ENCODE measurements at places on chromosomes 6 and 20.

GRCh38 chr6:13917141-13917540 is 7.6 kb upstream of the RNF182 start:
- DNase-seq = no peak

- DNase-seq = no peak
These were observed 1017.4 kb upstream of the MANEA start for GRCh38 chr6:94559829-94560537.

DNA sequence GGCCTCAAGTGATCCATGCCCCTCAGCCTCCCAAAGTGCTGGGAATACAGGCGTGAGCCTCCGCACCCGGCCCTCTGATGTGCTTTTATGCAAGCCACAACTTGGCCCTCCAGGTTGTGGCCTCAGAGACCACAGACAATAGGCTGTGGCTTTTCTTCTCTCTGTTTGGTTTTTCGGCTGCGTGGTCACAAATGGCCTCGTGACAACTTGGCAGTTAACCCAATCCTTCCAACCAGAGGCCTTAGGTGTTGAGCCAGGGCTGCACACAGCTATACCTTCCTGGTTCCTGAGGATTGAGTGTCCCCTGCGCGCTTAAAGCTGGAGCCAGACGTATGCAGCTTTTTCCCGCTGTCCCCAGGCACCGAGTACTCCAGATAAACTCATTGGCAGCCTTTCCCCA is 6.3 kb upstream of the TGM3 start:
- DNase-seq = no peak

GRCh38 chr6:5423251-5423650 is 161.9 kb downstream of the FARS2 start:
- no peak for DNase-seq

DNA sequence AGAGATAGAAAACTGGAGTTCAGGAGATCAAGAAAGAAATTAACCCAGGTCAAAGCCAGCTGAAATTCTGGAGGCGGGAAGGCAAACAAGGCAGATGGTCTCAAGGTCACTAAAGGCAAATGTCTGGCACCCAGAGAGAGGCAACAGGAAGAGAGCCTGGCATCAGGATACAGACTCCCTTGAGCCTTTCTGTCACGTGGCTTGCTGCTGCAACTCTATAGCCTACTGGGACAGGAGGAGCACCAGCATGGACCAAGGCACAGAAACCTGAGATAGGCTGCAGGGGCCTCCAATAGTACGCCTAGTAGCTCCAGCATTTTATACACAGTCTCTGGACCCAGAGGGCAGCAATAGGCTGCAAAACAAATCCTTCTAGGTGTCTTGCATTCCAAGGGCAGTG is 75.1 kb downstream of the SEL1L2 start:
- DNase-seq = no peak

DNA sequence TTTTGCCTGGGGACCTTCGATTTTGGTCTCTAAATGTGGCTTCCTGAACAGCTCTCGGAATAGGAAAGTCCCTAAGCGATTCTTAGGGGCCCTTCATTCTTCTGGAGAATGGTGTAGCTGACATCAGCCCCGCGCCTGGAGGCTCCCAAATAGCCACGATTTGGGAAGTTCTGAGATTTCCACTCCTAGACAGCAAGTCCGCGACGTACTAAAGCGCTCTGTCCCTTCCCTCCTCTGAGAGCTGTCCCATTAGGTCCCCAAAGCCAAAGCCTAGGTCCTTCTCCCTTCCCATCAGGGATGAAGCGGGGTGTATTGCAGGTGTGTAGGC is 756 bp downstream of the MOXD1 start:
- no peak for DNase-seq

DNA sequence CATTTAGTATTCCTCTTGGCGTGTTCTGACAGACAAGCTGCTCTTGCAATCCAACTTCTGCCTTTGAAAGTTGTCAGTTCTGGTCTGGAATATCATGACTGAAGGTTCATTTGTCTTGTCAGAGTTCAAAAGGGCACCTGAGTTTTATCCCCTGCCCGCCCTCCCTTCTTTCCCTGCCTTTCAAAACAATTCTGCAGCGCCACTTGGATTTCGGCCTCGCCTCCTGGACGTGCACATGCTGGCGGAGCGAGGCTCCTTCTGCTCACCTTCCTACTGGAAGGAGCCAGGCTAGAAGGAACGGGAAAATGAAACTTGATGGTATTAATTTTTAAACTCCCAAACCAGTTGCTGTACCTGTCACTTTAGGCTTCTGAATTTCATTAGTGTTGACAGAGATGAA is 55.7 kb upstream of the HDGFL1 start:
- DNase-seq = no peak

DNA sequence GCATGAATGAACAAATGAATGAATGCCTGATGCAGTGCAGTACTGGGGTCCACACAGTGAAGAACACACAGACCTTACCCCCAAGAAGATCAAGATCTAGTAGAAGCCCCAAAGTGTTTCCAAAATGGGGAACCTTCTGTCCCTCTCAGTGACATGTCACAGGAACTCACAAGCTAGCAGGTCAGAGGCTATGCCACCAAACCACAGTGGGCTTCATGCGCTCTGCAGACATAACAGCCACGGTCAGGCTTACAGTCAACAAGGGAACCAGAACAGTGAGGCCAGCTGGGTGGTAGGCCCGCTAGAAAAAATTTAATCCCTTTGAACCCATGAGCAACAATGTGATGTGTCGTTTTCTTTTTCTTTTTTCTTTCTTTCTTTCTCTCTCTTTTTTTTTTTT is 20.2 kb upstream of the ARFGEF2 start:
- no peak for DNase-seq

GRCh38 chr6:139204978-139205377 is 70.1 kb downstream of the HECA start:
- no peak for DNase-seq

DNA sequence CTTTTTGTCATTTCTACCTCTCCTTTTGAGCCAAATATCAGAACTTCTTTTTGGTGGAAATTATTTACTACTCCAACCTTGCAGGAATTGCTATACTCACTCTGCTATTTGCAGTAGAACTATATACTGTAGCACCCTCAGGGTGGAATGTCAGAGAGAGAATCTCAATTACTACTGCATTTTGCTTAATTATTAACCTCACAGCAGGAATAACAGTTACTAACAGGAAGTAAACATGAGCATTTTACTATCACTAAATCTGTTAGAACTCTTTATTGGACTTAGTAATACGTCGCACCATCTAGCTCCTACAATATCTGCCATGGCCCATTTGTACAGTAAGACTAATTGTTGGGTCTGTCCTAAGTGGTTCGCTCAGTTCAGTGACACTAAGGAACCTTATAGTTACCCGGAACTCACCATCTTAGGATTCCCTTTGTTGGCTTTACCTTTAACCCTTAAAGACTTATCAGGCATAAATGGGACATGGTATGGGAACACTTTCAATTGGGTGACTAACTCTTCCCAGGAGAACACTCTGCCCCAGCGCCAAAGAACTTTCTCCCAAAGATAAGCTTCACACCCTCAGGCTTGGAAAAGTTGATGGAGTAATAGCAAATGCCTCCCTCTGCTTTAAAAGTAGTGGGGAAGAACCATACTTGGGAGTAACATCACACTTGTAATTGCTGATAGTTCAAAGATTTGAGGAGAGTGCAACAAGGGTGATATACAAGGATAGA is 38.8 kb downstream of the PLN start:
- no peak for DNase-seq

GRCh38 chr6:157831018-157831369 is 7.9 kb downstream of the SNX9 start:
- DNase-seq = no peak

DNA sequence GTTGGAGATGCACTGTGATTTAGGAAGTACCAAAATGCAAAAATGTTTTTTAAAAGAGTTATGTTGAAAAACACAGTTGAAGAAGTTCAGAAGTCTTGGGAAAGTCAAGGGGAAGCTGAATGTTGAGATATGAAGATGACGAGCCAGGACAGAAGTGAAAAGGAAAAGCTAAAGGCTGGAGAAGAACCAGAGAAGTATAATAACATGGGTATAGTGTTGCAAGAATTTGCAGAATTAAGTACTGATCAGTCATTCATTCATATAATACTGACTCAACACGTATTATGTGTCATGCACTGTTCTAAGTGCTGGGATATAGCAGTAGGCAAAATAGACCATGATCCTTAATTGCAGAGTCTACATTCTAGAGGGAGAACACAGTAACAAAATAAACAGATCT is 432.8 kb downstream of the CDC5L start:
- no peak for DNase-seq

- DNase-seq = no peak
These were observed 42.1 kb upstream of the FAM83D start for GRCh38 chr20:38883981-38884733.

- DNase-seq = no peak
These were observed 125.1 kb upstream of the HS3ST5 start for GRCh38 chr6:114467931-114468330.

DNA sequence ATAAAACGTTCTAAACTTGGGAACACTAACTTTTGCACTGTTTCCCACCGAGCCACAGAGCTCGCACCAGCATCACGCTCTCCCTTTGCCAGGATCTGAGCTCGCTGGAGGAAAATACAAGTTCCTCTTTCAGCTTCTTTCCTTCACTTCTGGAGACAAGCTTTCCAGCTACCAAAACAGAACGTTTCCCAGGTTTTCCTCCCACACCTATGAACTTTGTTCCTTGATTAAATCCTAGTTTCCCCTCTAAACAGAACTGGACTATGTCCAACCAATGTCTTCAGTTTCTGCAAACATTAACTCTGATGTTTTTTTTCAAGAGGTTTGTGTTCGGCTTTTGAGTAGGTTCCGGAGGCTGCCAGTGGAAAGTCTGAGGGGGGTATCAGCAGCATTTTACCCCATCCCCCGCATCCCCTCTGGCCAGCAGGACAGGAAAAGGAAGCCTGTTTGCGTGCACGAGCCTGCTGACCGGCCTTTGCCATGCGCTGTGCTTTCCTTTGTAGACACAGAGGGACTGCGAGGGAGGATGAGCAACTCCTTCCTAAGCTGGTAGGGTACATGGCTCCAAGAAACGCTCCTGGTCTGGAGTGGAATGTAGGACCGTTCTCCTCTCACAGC is 135.5 kb downstream of the LY86 start:
- DNase-seq = no peak

- peak; percentile 66 for DNase-seq
These were observed 15.8 kb upstream of the FAM8A1 start for GRCh38 chr6:17584241-17584803.

GRCh38 chr6:133844709-133845108 is 44.2 kb upstream of the TCF21 start:
- DNase-seq = no peak

DNA sequence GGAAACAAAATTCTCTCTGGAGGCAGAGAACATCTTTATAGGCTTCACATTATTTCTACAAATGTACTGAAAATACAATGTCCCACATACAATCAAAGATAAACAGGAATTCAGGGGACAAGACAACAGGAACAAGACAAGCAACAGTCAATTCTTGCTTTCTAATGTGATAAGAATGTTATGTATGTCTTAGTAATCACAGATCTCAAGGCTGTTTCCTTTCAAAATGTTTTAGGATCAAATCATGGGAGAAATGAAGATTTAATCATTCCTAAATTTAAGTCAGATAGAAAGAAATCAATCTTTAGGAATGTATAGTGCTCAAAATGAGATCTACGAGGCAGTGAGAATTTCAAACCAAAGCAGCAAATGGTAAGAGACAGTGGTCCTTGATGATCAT is 32.1 kb downstream of the NEDD9 start:
- no peak for DNase-seq

- DNase-seq = no peak
These were observed 126.2 kb downstream of the CD164 start for GRCh38 chr6:109255946-109256640.

GRCh38 chr6:140320081-140321080 is 945.9 kb upstream of the CITED2 start:
- DNase-seq = no peak

DNA sequence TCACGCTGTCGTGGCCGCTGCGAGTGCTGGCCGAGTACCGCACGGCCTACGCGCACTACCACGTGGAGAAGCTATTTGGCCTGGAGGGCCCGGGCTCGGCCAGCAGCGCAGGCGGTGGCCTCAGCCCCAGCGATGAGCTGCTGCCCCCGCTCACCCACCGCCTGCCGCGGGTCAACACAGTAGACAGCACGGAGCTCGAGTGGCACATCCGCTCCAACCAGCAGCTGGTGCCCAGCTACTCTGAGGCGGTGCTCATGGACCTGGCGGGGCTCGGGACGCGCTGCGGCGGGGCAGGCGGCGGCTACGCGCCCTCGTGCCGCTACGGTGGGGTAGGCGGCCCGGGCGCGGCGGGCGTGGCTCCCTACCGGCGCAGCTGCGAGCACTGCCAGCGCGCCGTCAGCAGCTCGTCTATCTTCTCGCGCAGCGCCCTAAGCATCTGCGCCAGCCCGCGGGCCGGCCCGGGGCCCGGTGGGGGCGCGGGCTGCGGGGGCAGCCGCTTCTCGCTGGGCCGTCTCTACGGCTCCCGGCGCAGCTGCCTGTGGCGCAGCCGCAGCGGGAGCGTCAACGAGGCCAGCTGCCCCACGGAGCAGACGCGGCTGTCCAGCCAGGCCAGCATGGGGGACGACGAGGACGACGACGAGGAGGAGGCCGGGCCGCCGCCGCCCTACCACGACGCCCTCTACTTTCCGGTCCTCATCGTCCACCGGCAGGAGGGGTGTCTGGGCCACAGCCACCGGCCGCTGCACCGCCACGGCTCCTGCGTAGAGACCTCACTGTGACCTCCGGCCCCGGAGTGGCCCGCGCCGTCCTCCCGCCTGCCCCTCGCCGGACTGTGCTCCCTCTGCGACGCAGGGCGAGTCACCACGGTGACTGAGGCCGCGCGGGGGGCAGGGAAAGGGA is 5.7 kb downstream of the TMEM151B start:
- DNase-seq = no peak

GRCh38 chr20:834151-834746 is 734 bp downstream of the FAM110A start:
- no peak for DNase-seq

- DNase-seq = peak; percentile 42
These were observed 32.7 kb downstream of the TUBB2B start for GRCh38 chr6:3194535-3195419.
